ENCODE measurements at places on chromosomes 3 and 15. TPM values are rescaled to one million over a fixed set of nuclear protein-coding genes. Genes with fewer than 3 reads are reported as not detected.

GRCh38 chr3:128173849-128174248 lies 20.6 kb downstream of the EEFSEC start:
- no peak for DNase-seq

GRCh38 chr3:126621627-126622345 lies 33.1 kb downstream of the TXNRD3 start:
- peak; percentile 32 for DNase-seq

CHCHD6 gene
- 23.5 TPM for total RNA-seq

DNA sequence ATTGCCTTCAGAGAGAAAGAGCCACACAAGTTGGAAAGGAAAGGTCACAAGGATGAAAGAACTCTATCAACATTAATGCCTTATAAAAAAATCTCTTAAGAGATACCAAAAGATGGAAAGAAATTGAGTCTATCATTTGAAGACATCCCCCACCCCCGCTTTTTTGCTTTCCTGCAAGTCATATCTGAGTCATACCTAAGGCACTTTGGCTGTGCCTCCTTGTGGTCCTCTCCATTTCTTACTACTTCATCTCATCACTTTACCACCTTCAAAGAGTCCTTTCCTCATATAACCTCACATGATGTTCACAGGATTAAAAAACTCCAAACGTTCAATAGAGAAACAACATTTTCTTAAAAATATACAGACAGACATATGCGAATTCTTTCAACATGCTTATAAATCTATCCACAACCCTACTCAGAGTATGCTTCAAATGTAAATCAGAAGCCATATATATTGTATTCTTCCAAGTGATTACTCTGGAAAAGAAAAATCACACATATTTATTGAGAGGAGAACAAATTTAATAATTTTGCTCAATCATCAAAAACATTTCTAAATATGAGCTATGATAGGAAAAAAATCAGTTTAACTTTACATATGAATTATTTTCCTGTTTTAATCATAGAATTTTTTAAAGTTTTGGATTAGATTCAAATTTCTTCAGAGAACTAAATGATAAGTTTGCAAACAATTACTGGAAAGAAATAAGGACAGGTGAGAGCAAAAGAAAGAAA lies 1003.9 kb upstream of the CFAP20DC start:
- DNase-seq, result no peak

DNA sequence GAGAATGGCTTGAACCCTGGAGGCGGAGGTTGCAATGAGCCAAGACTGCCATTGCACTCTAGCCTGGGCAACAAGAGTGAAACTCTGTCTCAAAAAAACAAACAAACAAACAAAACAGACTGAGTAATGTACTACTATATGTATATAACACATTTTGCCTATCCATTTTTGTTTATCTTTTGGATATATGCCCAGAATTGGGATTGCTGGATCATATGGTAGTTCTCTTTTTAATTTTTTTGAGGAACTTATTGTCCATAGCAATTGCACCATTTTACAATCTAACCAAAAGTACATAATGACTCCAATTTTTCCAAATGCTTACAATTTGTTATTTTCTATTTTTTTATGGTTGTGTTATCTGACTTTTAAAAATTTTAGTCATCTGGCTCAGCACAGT lies 47.3 kb downstream of the GMPS start:
- no peak for DNase-seq

WNT5A gene
- 180 TPM for total RNA-seq

Data from LHCN-M2 (cell line).